ENCODE measurements at places on chromosomes 7 and 10. TPM values are rescaled to one million over a fixed set of nuclear protein-coding genes. Genes with fewer than 3 reads are reported as not detected.

DNA sequence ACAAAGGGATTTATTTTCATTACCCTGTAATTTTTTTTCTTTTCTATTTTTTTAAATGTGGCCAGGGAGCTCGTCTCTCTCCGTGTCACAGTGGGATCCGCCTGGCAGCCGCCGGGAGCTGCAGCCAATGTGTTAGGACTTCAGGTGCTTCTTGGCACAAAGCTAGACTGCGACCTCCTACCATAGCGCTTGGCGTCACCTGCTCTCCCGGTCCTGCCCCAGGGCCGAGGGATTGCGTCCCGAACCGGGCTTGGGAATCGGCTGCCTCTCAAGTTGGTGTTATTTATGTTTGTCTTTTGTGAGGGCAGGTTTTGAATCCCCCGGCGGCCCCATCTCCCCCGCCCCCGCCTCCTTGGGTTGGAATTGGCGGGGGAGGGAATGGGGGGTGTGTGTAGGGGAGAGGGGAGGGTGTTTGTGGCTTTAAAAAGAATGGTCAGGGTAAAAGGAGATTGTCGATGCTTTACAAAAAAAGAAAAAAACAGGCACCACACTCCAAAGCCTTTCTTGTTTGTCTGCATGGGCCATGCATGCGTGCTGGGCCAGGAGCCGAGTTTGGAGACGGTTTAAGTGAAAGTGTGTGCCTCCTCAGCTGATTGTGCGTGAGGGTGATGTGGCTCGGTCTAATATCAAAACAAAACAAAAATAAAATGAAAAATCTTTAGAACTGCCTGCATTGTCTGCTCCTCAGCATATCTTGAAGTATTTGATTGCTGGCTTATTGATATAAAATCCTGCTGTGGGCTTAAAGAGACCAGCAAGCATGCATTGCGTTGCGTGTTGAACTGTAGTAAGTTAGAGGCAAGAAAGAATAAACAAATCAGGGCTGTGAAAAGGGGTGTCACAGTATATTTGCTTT is 1.2 kb downstream of the PPP1R9A start:
- peak; percentile 54 for DNase-seq

GRCh38 chr10:113285305-113285704 is 267.5 kb upstream of the HABP2 start:
- no peak for DNase-seq

DNA sequence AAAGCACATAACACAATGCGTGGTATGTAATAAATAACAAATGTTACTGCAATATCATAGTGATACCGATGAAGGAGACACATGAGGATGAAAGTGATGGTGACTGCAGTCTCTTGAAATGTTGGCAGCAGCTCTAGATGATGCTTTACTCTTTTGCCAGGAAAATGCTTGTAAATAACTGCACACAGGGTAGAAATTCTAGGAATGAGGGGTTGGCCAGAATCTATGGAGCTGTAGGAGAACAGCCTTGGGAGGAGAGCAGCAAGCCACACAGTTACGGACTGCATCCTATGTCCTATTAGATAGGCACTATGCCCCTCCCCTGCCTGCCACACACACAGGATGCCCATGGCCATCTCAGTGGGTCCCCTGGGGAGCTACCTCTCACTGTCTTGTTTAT is 97.6 kb upstream of the GSDME start:
- DNase-seq, result no peak

- DNase-seq, result no peak
These were observed 346.6 kb upstream of the KLF6 start for GRCh38 chr10:4131407-4132215.

DNA sequence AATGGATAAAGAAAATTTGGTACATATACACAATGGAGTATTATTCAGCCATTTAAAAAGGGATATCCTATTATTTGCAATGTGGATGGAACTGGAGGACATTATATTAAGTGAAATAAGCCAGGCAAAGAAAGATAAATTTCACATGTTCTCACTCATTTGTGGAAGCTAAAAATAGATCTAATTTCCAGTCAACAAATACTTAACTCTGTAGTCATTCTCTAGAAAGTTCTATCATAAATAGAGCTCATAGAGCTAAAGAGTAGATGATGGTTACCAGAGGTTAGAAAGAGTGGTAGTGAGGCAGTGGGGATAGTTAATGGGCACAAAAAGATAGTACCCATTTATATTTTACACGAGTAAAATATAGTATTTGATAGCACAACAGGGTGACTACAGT is 104.2 kb upstream of the SLC13A1 start:
- DNase-seq, result no peak

- no peak for DNase-seq
These were observed 34.0 kb downstream of the SMKR1 start for GRCh38 chr7:129536323-129536722.

DNA sequence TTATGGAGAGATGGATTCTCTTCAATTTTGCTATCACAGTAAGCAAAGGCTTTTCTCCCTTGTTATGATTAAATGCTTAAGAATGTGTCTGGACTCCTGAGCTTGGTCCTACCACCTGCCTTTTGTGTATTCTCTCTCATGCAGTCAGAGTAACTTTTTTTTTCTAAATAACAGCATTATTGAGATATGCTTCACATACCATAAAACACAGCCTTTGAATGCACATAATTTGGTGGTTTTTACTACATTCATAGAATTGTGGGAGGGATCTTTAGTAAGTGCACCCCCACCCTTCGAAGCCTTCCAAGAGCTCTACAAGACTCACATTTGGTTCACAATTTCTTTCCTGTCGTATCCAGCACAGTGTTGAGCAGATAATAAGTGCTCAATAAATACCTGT is 175.5 kb downstream of the ADAM12 start:
- no peak for DNase-seq

DNA sequence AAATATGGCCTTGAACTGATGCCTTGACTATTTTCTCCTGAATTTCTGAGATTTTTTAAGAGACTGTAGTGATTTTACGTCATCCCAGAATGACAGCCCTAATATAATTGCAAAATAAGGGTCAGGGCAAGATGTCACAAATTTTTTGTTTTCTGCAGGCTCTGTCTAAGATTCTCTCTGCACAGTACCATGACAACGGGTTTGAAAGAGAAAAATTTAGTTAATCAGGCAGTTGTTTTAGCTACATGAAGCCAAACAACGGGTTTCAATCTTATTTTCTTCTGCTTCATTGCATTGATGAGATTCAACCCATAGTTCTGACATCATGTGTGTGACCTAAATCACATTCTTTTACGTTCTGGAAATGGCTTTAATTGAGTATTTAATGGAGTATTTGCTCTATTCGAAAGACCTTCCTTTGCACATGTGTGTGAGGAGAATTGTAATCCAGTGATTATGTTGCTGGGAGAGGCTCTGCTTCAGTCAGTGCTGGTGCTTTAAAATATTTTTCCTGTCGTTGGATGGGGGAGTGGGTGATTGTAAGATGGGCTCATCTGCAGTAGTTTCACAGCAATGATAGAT is 118.0 kb upstream of the RHOBTB1 start:
- no peak for DNase-seq

The OR2A12 gene
- not detected for total RNA-seq

The ANLN gene
- 72.0 TPM for total RNA-seq

The GNGT1 gene
- not detected for total RNA-seq

All from HepG2 (cell line).